Stimulated activated CD4-positive, alpha-beta T cell treated with anti-CD3 and anti-CD28 coated beads, Interleukin-2, amount 100 ng/mL, for 4 hours (primary cell): ENCODE measurements at places on chromosomes 7 and 10.

- no peak for DNase-seq
Measured at GRCh38 chr10:122663516-122664130, 36.0 kb downstream of the C10orf120 start.

- DNase-seq: no peak
Measured at GRCh38 chr10:106542461-106542860, 622.0 kb downstream of the SORCS1 start.

GRCh38 chr7:98810153-98810802 lies 59.5 kb downstream of the TMEM130 start:
- DNase-seq: no peak

DNA sequence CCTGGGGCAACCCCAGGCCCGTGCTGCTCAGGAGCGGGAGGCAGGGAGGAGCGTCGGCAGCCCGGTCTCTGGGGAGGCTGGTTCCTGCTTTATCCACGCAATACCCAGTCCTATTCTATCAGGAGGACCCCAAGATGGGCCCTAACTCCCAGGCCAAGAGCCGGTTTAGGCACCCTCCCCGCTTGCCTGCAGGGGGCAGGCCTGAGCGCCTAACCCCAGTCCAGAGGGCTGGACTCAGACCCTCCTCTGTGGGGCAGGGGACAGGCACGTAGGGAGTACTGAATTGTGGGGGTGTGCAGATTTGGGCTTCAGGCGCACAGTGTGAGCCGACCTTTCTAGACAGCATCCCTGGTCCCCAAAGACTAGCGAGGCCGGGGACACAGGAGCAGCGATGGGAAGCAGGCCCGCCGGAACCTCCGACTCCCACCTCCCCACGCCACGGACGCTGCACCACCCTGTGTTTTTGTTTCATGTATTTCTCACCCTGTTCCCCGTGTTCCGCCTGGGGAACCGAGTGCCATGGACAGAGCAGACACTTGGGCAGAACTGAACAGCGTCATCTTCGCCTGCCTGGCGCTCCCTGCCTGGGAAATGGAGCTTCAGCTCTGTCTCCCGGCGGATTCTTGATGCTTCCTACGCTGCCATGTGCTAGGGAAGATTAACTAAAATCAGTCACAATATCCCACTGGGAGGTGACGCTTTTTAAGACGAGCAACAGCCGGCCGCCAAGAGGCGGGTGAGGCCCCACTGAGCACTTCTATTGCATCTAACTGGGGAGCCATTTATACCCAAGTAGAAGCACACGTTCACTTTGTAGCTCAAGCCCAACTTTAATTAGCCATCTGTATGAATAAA lies 5.3 kb downstream of the NUDT1 start:
- DNase-seq: no peak

DNA sequence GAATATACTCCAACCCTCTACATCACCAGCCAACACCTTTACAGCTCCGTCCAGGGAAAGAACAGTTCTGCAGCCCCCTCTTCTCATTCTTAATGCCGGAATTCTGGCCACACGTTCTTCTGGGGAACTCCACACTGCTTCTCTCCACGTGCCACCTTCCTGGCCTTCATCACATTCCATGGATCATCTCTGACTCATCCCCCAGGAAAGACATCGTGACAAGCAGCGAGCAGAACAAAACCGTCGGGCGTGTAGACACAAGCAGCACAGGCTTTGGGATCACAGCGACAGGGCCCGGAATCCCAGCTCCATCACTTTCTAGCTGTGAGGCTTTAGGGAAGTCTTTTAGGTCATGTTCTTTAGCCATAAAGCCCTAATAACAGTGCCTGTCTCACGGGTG lies 590.3 kb upstream of the FOXK1 start:
- no peak for DNase-seq

DNA sequence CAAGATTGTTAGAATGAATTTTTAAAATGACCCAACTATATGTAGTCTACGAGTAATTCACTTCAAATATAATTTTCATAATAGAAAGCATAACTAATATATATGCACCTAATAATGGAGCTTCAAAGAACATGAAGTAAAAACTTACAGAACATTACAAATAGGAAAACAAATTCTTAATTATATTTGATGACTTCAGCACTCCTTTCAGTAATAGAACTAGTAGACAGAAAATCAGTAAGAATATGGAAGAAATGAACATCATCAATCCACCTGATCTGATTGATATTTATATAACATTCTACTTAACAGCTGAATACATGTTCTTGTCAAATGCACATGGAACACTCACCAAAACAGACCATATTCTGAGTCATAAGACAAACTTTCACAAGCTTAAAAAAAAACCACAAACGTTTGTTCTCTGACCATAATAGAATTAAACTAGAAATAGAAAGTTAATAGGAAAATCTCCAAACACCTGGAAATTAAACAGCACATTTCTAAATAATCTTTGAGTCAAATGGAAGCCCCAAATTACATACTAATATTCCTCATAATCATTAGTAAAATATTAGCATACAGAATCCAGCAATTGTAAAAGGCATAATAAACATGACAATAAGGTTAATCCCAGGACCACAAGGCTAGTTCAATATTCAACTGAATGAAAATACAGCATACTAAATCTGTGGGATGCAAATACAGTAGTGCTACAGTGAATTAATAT lies 48.0 kb downstream of the BRAF start:
- no peak for DNase-seq

DNA sequence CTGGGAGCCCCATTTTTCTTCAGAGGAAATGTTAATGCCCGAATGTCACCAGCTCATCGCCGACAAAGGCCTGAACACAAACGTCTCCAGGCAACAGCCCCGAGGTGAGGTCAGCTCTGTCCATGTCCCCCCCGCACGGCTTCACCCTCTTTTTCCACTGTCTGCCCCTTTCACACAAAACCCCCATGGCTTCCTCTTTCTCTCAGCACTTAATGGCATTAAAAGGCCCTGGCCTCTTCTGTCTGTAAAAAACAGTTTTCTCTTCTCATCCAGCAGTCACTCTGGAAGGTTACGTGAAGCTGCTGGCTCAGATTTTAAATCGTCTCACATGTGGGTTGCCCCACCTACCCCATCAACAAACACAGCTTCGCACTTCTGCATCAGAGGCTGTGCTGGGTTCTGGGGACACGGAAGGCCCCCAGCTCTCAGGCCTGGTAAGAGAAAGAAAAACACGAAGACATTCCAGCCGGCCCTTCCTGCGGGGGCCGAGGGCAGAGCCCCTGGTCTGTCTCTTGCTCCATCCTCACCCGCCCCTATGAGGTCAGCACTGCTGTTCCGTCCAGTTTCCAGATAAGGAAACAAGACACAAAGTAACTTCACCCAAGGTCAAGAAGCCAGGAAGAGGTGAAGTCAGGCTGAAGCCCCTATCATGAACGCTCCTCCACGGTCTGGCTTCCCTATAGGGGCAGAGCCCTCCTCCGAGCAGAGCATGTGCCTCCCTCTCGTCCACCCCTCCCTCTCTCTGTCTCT lies 91.1 kb upstream of the PDGFA start:
- no peak for DNase-seq

- DNase-seq: no peak
Measured at GRCh38 chr10:14876764-14877163, 1.9 kb upstream of the SUV39H2 start.

DNA sequence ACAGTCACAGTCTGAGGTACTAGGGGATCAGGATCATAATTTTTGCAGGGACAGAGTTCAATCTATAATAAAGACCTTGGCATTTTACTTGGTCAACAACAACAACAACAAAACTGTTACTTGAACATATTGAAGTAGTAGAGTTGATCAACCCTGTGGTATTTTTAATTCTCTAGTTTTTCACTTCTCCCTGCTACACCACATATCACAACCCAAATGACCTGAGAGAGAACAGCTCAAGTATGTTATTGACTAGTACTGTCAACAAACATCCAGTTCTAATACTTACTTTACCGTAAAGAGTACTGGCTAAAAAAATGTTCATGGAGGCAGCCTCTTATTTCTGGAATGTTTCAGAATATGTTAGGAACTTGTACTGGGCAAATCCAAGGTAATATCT lies 90.5 kb upstream of the FAM3C start:
- DNase-seq: no peak

- no peak for DNase-seq
Measured at GRCh38 chr7:24972166-24972477, 7.9 kb downstream of the OSBPL3 start.

DNA sequence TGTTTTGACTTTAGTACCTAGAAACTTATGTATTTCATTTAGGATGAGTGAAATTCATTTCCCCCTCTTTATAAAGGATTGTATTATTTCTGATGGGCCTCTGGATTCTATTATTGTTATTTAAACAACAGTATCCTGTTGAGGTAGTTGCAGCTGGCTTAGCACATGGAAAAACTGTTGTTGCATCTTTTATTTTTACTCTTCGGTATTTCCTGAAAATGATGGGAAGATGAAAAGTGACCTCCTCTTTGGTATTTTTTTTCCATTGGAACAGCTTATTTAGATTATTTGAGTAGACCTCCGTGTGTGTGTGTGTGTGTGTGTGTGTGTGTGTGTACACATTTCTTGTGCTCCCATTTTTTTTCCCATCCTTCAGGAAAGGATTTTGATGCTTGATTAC lies 129.8 kb downstream of the PRKG1 start:
- DNase-seq: no peak

DNA sequence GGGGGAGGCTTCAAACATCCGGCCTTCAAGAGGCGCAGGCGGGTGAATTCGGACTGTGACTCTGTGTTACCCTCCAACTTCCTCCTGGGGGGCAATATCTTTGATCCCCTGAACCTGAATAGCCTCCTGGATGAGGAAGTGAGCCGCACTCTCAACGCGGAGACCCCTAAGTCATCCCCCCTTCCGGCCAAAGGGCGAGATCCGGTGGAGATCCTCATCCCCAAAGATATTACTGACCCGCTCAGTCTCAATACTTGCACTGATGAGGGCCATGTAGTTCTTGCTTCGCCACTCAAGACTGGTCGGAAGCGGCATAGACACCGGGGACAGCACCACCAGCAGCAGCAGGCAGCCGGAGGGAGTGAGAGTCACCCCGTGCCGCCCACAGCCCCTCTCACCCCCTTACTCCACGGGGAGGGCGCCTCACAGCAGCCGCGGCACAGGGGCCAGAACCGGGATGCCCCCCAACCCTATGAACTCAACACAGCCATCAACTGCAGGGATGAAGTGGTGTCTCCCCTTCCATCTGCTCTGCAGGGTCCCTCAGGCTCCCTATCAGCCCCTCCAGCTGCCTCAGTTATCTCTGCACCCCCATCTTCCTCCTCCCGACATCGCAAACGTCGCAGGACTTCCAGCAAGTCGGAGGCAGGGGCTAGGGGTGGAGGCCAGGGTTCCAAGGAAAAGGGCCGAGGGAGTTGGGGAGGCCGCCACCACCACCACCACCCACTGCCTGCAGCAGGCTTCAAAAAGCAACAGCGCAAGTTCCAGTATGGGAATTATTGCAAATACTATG lies 1.1 kb downstream of the MEPCE start:
- DNase-seq: peak; percentile 43

DNA sequence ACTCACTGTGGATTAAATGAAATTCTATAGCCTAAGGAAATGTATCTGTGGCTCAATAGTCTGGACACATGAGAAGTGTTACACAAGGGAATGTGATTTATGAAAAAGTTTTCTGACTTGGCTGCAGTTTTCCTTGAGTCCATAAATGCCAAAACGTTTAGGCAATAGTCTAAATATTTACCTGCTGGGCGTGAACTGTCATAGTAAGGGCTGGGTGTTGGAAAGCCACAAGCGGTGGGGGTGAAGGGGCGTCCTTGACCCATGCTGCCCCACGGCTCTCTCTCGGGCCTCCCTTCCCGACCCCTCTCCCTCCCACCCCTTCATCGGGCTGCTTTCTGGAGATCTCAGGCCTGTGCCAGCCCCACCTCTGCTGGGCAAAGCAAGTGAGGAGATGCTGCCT lies 223.7 kb downstream of the BUB3 start:
- DNase-seq: no peak

DNA sequence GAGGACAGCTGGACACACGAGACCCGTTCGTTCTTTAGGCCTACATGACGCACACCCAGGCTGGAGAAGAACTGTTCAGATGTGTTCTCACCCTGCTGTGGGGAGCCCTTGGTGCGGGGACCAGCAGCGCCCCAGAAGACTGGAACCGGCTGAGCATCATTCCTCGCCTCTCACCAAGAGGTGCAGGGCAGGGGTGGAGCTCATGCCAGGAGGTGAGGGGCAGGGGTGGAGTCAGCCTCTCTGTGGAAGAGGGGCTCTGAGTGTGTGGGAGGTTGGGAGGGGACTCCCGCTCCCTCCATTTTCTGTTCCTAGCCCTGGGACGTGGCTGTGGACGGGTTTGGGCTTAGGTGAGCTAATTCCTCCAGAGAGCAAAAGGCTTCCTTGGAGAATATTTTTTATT lies 66.0 kb upstream of the SHH start:
- no peak for DNase-seq

DNA sequence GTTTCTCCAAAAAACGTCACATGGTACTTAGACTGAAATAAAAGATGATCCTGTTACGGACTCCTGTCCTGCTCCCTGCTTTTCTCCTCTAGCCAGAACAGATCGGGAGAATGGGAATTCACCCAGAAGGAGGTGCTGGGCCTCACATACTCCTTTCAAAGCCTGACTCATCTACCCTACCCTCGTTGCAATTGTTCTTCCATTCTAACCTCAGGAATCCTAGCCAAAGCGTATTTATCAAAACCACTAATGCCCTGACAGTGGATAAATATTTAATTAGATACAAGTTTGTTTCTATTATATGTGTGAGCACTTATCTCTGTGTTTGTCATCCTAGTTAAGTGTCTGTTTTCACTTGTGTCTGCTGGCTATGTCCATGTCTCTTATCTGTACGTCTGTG lies 21.7 kb downstream of the ZCWPW1 start:
- DNase-seq: no peak

- no peak for DNase-seq
Measured at GRCh38 chr10:56745490-56745889, 384.4 kb upstream of the ZWINT start.

- DNase-seq: no peak
Measured at GRCh38 chr10:2777666-2778355, 289.5 kb upstream of the PFKP start.

GRCh38 chr10:85284778-85285770 lies 956.7 kb downstream of the CCSER2 start:
- DNase-seq: no peak

DNA sequence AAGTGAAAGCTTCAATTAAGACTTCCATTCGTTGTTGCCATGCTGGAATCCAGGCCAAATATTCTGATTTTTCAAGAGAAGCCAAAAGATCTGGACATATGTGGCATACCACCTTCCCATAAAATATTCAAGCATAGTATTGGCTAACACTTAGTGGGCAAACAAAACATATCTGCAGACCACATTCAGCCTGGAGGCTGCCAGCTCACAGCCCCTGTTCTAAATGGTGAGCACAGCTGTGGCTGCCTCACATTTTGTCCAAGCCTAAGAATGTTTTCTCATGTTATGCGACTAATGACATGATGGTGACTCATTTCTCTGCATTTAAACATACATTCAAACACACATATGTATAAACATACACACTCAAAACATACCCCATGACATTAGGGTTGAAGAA lies 10.6 kb upstream of the CALU start:
- no peak for DNase-seq
